Stimulated activated CD4-positive, alpha-beta T cell treated with anti-CD3 and anti-CD28 coated beads, TNF-alpha, amount 100 ng/mL, for 24 hours (primary cell): ENCODE measurements at places on chromosomes 13 and 19.

DNA sequence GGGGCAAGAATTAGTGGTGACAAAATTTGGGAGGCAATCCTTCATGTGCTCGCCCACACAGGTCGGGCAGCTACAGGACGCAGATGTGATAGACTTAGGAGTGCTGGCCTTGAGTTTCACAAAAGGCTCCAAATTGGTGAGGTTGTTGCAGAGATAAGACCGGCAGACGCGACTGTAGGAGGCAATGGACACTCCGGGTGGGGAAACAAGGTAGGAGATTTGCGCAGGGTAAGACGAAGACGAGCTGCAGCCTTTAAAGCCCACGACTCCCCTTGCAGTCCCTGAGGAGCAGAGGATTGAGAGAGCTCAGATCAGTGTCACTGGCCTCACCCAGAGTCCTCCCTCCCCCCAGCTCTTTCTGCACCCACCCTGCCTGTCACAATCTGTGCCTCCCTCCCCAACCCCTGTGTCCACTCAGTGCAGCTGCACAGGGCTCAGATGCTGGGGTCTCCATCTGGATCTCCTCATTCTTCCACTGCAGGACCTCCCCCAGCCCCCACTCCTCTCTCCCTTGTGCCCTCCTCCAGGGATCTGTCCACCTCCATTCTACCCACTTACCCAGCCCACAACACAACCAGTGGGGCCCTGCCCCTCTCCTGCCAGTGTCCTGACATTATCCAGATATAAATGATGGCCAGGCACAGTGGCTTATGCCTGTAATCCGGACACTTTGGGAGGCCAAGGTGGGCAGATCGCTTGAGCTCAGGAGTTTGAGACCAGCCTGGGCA, 6.3 kb downstream of the LYPD4 start:
- no peak for DNase-seq

- DNase-seq: no peak
Observed at GRCh38 chr19:51075998-51076397, 6.7 kb downstream of the KLK14 start.

DNA sequence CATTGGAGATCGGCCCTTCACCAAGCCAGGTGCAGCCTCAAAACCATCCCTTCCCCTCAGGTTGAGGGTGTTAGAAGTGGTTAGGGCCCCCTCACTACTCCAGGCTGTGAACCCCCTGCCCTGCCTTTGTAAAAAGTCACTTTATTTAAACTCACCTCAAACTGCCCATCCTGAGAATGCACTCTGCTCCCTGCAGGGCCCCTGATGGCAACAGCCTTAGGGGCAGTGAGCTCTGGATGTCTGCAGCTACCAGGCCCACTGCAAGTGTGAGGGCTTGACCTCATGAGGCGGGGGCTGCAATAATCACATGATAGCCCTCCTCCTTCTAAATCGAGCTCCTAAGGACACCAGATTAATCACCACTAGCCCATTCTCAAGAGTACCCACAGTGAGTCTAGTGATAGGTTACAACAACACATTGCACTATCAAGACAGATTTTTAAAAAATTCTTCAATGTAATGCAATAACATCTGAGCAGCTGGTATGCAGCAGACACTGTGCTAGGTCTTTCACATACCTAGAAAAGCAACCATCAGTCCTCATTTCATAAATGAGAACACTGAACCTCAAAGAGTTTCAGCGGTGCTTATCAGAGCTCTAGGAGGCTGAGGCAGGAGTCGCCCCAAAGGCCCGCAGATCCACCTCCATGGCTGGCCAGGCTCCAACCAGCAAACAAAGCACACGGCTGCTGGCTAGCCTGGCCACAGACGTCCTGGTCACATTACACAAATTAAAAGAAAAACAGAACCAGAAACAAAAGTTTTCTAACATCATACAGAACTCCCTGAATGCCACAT, 26.0 kb downstream of the SLC7A1 start:
- DNase-seq: no peak

GRCh38 chr19:29945433-29945832, 3.4 kb downstream of the URI1 start:
- DNase-seq: no peak

GRCh38 chr13:40453351-40454021, 213.0 kb downstream of the FOXO1 start:
- DNase-seq: no peak

DNA sequence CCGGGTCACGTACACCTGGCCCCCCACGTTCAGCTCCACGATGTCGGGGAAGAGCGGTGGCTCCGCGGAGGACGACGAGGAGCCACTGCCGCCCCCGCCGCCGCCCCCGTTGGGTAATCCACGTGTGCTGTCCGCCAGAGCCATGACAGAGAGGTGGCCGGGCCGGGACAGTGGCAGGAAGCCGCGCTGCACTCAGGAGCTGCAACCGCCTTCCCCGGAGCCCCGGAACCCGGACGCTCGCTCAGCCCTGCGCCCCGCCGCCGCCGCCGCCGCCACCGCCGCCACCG, 257 bp downstream of the KCTD12 start:
- DNase-seq: no peak

- DNase-seq: peak; percentile 73
Observed at GRCh38 chr19:33771384-33772101, 25.1 kb upstream of the KCTD15 start.

DNA sequence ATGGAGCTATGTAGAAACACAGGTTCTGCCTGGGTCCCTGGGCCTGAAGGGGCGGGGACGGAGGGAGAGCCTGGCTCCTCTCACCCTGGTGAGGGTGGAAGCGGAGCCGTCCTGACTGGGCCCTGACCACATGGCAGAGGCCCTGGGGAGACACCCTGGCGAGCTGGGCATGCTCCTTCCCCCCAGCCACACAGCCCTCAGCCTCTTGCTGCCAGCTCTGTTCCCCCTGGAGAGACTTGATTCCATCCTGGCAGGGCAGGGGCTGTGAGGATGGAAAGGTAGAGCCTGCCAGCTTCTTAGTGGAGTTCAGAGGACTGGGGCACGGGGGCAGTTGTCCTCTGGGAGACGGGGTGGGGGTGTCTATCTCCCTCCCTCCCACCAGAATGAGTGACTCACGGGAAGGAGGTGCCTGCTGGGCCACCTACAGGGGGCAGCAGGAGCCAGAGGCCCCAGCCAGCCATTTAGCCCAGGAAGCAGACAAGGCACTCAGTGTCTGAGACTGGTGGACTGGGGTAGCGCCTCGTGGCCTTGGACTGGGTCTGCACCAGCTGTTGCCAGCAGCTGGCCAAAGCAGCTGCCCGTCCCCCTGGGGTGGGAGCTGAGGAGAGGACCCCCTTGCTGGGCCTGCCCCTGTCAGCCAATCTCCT, 22.8 kb upstream of the RNF17 start:
- no peak for DNase-seq

- DNase-seq: peak; percentile 91
Observed at GRCh38 chr19:41308450-41309179, 1.4 kb upstream of the CCDC97 start.

DNA sequence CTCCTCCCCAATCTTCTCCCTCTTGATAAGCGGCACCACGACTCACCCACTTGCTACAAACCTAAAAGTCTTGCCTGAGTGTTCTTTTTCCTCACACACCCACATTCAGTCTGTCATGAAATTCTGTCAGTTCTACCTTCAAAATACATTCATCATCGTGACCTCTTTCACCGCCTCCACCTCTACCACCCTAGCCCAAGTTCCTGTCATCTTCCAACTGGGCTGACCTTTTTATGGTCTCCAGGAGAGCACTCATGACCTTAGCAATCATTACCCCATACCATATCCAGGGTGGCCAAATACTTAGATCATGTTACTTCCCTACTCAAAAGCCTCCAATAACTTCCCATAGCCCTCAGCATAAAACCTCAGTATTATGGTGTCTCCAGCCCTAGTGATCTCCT, 110.4 kb upstream of the TSC22D1 start:
- DNase-seq: no peak

DNA sequence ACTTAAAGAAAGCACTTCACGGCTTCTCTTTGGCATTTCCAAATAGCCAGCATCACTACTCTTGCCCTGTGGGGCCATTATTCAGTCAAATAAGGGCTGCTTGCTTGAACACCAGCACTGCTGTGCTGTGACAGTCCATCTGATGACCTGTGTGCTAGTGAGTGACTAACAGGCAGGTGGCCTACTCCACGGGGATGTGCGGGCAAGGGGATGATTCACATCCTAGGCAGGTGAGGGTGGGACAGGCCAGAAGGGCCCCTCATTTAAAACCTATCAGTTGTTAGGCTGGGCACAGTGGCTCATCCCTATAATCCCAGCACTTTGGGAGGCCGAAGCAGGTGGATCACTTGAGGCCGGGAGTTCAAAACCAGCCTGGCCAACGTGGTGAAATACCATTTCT, 8.2 kb downstream of the CCNE1 start:
- DNase-seq: no peak

DNA sequence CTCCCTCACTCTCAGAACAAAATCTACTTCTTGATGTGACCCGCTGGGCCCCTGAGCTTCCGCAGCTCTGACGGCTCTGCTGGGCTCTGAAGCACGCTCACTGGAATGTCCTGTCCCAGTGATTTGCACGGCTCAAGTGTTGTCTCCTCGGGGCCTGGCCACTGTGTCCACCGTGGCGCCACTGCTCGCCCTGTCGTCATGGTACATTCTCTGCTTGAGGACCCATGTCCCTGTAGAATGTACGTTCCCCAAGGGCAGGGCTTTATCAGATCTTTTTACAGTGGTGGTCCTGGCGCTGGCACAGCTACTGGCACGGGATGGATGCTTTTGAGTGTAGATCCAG, 12.1 kb downstream of the KLHL26 start:
- DNase-seq: no peak

DNA sequence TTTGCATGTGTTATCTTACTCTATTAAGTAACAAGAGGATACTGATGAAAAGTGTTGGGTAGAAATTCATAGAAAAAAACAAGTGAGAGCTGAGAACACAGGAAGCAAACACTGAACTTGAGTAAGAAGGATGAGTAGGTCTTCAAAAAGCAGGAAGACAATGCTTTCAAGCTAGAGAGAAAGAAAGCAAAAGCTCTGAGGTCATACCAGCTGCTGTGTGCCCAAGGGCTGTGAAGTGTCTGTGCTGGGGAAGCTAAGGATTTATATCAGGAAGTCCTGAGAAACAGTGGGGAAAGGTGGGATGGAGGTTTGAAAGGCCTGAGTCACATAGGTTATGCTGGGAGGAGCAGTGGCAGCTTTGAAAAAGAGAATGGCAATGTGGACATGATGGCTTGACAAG, 145.5 kb upstream of the MAB21L1 start:
- no peak for DNase-seq

DNA sequence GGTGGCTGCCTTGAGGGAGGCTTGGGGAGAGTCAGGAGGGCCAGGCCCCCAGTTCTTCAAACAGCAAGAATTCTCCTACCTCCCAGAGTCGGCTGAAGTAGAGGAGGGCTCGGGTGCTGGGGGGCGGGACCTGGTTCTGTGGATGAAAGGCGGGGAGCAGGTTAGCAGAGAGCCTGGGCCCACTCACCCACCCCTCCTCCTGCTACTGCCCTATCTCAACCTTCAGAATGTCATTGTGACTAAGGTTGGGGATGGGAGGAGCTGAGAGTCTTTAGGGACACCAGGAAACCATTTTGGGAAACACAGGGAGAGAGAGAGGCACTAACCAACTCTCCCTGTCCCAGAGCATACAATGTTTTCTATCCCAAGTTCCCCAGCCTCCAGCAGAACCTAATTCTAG, 10.7 kb downstream of the DMKN start:
- no peak for DNase-seq

- no peak for DNase-seq
Observed at GRCh38 chr19:50000841-50001557, 24.2 kb downstream of the VRK3 start.

DNA sequence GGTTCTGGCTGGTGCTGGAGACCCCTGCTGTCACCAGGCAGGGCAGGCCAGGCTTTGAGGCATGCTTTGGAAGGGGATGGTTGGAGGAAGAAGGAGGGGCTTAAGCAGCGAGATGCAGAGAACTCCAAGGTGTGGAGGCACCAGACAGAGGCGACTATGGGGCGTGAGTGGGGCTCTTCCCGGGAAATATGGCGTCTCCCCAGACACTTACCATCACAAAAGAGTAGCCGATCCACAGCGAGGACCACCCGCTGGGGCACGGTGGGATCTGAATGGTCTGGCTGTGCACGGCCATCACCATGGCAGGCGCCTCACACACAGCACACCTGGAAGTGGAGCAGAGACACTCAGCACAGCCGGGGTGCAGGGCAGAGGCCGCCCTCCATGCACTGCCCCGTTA, 151.9 kb downstream of the COL4A1 start:
- no peak for DNase-seq

DNA sequence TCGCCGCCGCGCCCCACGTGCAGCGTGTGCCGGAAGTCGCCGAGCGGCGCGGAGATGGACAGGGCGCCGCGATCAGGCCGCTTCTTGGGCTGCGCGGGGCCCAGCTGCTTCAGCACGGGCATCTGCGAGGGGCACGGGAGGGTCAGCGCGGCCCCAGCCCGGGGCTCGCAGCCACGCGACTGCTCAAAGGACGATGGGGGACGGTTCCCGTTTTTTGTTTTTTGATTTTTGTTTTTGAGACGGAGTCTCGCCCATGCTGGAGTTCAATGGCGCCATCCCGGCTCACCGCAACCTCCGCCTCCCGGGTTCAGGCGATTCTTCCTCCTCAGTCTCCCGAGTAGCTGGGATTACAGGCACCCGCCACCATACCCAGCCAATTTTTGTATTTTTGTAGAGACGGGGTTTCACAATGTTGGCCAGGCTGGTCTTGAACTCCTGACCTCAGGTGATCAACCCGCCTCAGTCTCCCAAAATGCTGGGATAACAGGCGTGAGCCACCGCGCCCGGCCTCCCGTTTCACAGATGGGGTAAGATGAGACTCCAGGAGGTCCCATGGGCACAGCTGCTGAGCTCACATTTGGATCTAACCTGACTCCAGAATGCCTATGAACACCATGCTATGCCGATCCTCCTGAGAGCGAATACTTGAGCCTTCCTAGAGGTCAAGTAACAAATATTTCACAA, 2.0 kb upstream of the LENG9 start:
- no peak for DNase-seq

GRCh38 chr13:31663880-31664585, 75.3 kb upstream of the RXFP2 start:
- no peak for DNase-seq

DNA sequence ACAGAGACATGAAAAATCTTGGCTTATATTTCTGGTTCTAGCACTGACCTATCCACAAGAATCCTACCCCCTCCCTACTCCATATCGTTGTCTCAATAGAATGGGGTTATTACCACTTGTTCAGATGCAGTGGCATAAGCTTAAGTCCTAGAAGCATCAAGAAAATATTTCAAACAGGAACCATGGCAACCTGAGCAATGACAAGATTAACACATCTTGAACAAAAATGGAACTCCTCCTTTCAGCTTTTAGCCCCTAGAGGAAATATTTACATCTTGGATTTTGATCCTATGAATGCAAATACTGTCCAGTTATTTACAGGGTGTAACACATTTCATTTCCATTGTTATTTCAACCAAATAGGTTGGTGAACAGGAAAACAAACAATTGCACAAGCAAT, 46.1 kb upstream of the TSC22D1 start:
- DNase-seq: no peak

DNA sequence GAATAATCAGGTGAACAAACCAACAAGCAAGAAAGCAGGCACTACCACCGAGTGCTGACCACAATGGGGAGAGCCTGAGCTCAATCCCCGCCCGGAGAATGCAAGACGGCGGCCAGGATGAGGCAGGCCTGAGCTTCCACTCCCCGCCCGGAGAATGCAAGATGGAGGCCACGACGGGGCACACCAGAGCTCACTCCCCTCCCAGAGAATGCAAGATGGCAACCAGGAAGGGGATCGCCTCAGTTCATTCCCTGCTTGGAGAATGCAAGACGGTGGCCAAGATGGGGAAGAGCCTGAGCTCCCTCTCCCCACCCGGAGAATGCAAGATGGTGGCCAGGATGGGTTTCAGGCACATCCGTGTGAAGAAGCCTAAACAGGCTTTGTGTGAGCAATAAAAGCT, 24.7 kb upstream of the MIER2 start:
- no peak for DNase-seq
